ENCODE measurements at places on chromosomes 12 and 14.

DNA sequence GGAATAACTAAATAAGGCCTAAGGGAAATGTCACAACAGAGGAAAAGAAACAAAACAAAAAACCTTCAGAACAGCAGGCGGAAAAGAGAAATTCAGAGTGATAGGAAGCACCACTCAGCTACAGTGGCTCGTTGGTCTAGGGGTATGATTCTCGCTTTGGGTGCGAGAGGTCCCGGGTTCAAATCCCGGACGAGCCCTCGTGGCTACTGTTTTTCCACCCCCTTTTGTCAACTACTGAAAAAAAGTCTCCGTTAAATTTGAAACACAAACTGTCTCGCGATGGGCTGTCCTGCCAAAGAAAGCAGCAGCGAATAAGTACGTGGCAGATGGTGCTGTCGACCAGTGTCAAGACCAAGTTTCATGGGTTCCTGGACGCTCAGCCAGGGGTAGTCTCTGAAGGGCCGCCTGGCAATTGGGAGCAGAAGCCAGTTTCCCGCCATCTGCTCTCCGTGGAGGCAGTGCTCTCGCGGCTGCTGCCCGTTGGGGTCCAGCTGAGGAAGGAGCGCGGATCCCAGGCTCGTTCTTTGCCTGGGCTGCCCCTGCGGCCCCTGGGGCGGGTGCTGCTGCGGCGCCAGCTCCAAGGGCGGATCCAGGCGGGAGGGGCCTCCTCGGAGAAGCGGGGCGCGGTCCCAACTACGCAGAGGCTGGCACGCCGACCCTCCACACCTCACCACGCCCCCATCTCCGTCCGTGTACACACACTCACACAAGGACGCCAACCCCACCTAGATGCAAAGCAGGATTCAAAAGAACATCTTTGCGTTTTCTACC, at the start of gene RNASE4:
RNASE4 (plus strand) TSS at position 670 of the 771 bp plus-strand sequence. CDS start 14,812 bp downstream, outside the sequence.
- DNase-seq: peak; percentile 91

GRCh38 chr12:83042441-83043200, 355.9 kb downstream of the TMTC2 start:
- no peak for DNase-seq

- DNase-seq: no peak
These were observed 62.4 kb upstream of the PSMA6 start for GRCh38 chr14:35229792-35230089.

GRCh38 chr12:30796891-30797371, 42.2 kb upstream of the CAPRIN2 start:
- DNase-seq: no peak

DNA sequence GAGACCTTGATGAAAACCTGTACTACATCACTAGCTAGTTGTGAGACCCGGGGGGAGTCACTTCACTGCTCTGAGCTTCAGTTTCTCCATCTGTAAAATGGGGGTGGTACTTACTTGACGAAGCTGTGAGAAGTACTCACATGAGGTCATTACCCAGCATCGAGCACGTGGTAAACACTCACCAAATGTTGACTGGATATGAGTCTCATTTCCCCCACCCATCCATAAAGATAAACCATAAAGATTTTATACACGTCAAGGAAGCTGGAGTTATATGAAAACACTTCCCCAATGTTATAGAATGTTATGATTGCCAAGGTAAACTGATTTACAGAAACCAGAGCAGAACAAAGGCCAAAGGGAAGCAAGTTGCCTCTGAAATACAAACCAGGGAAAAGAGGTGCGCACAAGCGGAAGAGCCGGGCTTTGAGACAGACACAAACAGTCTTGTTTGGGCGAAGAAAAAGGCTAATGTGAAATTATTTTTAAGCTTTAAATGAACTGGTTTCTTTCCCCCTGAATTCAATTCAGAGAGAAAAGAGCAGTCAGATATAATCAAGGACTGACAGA, 536.8 kb downstream of the MED13L start:
- DNase-seq: no peak

- DNase-seq: peak; percentile 68
These were observed 1101.2 kb upstream of the TMEM132C start for GRCh38 chr12:127165567-127166392.

- no peak for DNase-seq
These were observed 249.7 kb downstream of the FOXG1 start for GRCh38 chr14:29016050-29016900.

GRCh38 chr12:69657376-69658137, 41.5 kb downstream of the BEST3 start:
- DNase-seq: no peak

DNA sequence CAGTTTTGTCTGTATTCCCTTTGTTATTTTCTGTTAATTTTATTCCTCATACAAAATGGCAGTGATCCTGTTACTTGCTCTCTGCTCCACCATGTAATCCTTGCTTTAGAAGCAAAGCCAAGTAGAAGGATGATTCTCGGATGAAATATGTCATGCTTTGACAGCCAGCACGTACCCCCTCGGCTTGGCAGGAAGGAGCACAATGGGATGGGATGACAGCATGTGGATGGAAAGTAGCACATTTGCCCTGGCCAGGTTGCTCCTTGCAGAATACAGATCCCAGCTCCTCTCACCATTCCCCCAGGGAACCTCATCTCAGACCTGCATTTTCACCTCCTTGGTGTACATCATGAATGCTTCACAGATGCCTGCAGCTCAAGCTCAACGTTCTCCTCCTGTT, 35.1 kb upstream of the ATF1 start:
- DNase-seq: no peak

DNA sequence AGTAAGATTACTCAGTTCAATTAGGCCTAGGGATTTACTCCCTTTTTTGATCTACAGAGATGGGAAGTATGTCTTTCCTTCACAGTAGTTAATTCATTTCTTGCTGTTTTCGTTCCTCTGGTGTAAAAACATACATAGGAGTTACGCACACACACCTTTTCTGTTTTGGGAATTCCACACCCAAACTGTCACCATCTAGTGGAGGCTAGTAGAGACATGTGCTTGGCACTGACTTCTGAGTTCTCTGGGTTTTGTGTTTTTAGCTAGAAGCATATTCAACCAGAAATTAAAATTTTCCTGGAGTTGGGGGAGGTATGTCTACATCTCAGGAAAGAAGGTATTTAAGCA, 1.4 kb downstream of the SUSD6 start:
- DNase-seq: peak; percentile 43

DNA sequence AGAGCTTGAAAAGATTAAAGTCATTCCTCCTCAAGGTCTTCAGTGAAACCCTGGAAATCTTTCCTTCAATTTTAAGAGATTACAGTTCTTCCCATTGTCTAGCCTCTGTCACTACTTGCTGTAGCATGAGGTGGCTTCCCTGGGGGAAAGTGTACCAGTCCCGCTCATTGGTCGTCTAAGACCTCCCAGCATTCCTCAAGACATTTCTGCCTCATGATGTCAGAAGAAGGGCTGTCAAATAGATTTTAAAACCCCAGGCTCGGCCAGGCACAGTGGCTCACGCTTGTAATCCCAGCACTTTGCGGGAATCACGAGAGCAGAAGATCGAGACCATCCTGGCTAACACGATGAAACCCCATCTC, 46.7 kb downstream of the SMUG1 start:
- no peak for DNase-seq

DNA sequence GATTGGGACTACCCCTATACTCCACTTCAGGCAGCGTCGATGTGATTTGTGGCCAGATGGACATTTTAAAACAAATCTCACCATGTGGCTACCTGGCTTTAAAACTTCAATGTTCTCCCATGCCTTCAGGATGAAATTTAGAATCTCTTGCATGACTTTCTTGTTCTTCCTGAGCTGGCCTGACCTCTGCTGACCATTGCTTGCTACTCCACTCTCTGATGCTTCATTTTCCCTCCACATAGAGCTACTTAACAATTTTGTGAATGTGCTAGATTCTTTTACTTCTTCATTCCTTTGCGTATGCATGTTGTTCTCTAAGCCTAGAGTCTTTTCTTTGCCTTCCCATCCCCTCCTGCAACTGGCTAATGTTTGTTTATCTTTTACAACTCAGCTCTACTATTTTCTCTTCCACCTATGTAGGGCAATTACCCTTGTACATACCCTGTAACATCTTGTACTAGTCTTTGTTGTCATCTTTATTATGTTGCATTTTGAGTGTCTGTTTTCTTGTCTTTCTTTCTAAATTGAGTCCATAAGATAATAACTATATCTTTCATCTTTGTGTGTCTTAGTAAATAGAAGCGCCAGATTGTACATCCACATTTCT, 41.2 kb downstream of the YLPM1 start:
- no peak for DNase-seq

- DNase-seq: no peak
These were observed 17.8 kb downstream of the KIF26A start for GRCh38 chr14:104156142-104156541.

- no peak for DNase-seq
These were observed 124.4 kb downstream of the KIF26A start for GRCh38 chr14:104262515-104263514.

DNA sequence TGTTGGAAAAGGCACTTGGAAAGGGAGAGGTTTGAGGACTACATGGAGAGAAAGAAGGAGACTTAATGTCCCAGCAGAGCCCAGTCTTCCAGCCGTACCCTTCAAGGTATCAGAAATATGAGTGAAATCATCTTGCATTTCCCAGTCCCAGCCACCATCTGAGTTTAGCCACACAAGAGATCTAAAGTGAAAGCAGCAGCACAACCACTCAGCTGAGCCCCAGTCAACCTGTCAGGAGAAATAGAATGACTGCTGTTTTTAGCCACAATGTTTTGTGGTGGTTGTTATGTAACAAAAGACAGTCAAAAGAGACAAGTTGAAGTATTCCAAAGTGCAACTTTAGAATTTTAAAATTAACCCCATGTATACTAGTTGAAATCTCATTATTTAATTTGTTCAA, 28.0 kb downstream of the DERA start:
- no peak for DNase-seq

DNA sequence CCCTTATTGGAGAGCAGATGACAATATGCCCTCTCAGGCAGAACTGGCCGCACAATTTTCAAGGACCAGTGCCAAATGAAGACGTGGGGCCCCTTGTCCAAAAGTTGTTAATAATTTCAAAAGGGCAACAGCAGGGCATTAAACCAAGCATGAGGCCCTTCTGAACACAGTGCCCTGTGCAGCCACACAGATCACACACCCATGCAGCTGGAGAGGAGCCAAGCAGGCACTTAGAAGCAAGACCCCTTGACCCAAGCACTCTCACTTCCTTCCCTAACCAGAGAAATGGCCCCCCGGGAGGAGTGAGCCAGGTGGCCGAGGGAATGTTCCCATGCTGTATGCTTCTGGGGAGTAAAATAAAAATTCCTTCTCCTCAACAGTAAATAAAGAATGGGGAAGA, 114.0 kb upstream of the TMPO start:
- DNase-seq: no peak

GRCh38 chr14:56331592-56332216, 213.5 kb downstream of the PELI2 start:
- DNase-seq: no peak

DNA sequence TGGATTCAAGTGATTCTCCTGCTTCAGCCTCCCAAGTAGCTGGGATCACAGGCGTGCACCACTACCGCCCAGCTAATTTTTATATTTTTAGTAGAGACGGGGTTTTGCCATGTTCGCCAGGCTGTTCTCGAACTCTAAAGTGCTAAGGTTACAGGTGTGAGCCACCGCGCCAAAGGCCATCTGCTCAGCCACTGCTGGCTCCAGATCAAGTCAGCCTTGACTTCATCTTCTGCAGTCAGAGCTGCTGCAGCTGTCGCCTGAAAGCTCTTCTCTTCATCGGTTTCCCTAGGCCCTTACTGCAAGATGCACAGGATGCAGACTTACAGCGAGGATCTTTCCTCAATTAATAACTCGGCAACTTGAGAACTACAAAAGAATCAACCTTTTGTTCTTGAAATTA, 66.8 kb downstream of the CLIP1 start:
- DNase-seq: no peak

DNA sequence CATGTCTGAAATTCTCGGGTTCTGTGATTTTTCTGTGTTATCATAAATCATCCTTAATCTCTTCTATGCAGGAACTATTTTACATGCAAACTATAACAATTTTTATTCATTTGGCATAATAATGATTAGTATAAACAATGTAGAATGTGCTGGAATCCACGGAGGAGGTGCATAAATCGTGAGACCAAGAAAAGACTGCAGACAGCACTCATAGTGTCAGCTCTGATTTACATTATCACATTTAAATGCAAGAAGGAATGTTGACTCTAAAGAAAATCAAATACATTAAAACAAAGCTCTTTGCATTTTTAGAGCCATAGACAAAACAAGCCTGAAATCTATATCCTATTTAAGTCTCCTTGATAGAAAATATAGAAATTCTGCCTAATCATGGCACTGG, 501.7 kb upstream of the STXBP6 start:
- DNase-seq: no peak

DNA sequence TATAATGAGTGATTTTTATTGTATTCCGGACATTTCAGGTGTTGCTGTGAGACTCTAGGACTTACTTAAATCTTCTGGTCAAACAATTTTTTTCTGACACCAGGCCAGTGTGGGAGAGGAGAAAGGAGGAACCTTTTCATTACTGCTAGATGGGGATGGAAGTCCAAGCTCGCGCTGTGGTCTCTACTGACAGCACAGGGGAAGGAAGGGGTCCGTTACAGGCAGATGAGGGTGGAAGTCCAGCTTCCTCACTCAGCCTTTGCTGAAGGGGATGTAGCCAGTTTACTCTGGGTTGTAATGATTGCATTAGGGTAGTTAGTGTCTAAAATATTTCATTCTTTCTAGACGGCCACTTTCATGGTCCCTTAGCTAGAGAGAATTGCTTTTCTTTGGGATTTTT, 26.3 kb upstream of the ST8SIA1 start:
- no peak for DNase-seq

- DNase-seq: no peak
These were observed 62.0 kb upstream of the LMNTD1 start for GRCh38 chr12:25615119-25615518.

DNA sequence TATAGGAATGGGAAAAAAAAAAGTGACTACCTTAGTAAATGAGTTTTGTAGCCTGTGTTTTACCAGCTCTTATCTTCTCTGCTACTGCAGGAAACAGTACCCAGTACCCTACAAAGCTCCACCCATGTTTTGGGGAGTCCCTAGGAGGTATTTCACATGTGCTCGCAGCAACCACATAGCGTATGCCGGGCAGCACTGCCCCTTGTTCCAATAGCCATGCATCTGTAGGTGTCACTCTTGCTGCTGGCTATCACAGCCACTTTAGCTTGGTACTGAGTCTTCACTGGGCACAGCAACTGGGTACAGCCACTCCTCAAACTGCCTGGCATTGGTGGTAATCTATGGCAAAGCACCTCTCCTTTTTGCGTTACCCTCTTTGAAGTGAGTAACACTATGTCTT, 2.0 kb upstream of the MDM1 start:
- peak; percentile 40 for DNase-seq

- DNase-seq: no peak
These were observed 23.0 kb downstream of the KLRK1 start for GRCh38 chr12:10366875-10367274.
